NCI-H526 (cell line): ENCODE measurements at places on chromosomes 5 and 9.

- no peak for DNase-seq
Observed at GRCh38 chr9:94081435-94081834, 2.8 kb upstream of the PTPDC1 start.

DNA sequence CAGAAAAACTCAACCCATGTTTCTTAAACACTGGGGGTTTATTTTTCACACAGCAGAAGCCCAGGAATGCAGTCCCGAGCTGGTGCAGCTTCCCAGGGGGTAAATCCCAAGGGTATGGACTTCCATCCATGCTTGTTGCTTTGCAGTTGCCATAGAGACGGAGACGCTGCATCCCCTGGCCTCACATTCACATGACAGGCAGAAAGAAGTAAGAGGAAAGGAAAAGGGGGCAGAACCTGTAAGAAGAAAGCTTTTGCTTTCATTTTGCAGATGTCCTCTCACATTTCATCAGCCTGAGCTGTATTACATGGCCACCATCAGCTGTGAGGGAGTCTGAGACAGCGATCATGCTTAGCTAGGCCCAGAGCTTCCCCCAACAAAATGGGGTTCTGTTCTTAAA is 321.0 kb downstream of the AGTPBP1 start:
- DNase-seq = no peak

DNA sequence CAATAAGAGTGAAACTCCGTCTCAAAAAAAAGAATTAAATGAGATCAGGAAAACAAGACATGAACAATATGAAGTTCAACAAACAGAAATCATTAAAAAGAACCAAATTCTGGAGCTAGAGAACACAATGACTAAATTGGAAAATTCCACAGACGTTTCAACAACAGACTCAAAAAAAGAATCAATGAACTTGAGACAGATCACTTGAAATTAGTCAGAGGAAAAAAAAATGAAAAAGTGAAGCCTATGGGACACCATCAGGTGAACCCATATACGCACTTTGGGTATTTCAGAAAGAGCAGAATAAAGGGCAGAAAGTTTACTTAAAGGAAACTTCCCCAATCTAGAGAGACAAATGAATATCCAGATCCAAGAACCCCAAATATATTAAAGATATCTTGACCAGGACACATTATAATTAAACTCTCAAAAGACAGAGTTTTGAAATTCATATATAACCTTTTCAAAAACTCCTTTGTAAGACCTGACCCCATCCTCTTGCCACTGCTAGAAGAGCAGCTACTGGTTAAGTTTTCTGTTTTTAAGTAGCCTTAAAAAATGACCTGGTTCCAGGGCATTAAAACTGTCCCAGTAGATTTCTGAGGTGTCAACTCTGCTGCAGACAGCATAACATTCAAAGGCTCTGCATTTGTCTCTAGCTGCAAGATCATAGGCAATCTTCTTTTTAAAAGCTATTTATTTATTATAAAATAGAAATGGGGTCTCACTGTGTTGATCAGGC is 7.7 kb upstream of the MATR3 start:
- no peak for DNase-seq

GRCh38 chr5:56080375-56081052 is 85.8 kb upstream of the IL6ST start:
- DNase-seq = no peak

DNA sequence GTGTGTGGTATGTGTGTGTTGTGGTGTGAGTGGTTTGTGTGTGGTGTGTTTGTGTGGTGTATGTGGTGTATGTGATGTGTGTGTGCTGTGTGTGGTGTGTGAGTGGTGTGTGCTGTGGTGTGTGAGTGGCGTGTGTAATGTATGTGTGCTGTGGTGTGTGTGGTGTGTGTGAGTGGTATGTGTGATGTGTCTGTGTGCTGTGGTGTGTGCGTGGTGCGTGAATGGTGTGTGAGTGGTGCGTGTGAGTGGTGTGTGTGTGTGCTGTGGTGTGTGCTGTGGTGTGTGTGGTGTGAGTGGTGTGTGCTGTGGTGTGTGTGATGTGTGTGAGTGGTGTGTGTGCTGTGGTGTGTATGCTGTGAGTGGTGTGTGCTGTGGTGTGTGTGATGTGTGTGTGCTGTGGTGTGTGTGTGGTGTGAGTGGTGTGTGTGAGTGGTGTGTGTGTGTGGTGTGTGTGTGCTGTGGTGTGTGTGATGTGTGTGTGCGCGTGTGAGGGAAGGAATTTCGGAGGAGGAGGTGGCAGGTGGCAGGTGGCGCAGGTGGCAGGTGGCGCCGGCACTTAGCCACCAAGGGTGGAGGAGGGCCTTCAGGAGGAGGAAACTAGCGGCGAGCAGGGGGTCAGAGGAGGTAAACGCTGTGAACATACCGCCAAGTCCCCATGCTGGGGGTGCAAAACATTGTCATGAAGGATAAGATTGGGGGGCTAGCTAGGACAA is 191.8 kb downstream of the MELK start:
- peak; percentile 62 for DNase-seq

DNA sequence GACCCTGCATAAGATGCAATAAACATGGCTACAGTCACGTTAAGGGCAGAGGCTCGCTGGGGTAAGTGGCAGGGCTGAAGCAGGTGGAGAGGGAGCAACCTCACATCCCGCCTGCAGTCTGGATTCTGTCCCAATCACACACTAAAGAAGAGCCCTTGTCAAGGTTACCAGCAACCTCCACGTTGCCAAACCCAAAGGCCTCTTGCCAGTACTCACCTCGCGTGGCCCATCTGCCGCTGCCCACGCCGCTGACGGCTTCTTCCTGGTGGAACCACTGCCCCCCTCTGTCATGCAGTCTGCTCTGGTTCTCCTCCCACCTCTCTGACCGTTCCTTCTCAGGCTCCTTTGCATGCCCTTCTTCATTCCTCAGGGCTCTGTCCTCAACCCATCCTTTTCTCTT is 8.8 kb downstream of the AQP7 start:
- no peak for DNase-seq

DNA sequence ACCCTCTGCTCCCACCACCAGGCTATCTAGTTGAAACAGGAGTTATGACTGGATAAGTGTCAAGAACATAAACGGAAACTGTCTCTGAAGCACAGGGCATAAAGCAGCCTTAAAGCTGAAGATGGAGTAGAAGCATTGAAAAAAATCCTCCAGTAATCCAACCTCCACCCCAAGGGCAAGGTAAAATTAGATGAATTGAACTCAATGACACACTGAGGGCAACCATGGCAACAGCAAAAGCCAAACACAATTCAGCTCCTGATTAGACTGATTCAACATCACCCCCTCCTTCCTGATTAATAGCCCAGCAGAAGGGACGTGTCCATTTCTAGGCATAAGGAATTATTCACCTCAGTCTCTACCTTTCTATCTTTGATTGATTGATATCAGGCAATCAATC is 183.2 kb upstream of the MAP3K1 start:
- no peak for DNase-seq

DNA sequence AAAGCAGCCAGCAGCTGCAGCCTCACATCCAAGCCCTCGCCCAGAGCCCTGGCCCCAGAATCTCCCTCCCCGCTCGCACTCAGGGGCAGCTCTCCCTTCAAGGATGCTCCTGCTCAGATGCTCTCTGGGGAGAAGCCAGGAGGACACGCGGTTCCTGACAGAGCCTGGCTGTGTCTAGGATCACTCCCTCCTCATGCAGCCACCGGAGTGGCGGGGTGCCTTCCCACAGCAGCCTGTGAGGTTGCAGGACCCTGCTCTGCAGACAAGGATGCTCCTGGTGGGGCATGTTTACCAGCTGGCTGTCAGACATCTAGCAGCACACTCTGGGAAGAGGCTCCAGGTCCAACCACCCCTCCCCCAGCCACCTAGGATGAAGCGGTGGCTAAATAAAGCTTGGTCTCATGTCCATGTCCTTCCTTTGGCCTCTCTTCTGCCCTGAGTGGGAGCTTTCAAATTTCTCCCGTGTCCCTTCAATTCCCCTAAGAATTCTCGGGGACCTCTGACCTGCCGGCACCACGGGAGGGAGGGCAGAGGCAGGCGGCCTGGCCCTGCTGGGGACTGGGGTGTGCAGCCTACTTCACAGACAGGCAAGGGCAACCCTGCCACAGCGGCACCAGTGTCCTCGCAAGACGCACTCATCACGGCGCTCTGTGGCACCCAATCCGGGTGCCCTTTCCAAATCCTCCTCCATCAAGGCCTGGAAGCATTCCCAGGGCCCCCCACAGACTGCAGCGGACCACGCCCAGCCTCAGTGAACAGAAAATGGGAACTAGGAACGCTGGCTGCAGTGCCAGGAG is 88.3 kb upstream of the SARDH start:
- no peak for DNase-seq

- DNase-seq = no peak
Observed at GRCh38 chr5:65704621-65705239, 17.2 kb downstream of the SGTB start.
